ENCODE measurements at places on chromosomes 16 and 17. TPM values are rescaled to one million over a fixed set of nuclear protein-coding genes. Genes with fewer than 3 reads are reported as not detected.

DNA sequence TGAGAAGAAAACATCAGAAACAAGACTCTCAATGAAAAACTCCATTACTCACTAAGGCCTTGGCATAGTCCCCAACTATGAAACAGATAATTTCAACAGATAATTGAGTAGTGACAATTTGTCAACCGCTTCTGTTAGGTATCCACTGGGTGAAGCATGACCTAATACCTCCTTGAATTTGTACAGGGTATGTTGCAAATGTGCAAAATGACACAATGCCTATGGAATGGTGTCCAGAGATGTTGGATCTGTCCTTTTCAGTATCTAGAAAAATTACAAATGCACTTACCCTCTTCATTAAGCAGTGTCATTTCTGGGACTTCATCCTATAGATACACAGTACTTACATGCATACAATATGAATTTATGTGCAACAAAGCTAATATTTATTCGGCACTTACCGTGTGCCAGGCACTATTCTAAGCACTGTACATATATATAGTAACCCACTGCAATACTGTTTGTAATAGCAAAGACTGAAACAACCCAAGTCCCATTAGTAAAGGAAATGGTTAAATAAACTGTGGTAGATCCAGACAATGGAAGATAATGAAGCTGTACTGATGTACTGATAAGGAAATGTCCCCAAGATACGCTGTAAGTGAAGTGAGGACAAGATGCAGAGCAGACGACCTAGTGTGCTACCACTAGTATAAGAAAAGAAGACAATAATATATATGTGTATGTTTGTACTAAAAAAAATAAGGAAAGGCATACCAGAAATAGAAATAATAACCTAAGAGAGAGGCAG is 21.4 kb upstream of the SLC6A4 start:
- DNase-seq, result no peak

- peak; percentile 44 for DNase-seq
These were observed 50.0 kb downstream of the TENT4B start for GRCh38 chr16:50202926-50203624.

- DNase-seq, result no peak
These were observed 676 bp downstream of the CPD start for GRCh38 chr17:30379303-30379902.

DNA sequence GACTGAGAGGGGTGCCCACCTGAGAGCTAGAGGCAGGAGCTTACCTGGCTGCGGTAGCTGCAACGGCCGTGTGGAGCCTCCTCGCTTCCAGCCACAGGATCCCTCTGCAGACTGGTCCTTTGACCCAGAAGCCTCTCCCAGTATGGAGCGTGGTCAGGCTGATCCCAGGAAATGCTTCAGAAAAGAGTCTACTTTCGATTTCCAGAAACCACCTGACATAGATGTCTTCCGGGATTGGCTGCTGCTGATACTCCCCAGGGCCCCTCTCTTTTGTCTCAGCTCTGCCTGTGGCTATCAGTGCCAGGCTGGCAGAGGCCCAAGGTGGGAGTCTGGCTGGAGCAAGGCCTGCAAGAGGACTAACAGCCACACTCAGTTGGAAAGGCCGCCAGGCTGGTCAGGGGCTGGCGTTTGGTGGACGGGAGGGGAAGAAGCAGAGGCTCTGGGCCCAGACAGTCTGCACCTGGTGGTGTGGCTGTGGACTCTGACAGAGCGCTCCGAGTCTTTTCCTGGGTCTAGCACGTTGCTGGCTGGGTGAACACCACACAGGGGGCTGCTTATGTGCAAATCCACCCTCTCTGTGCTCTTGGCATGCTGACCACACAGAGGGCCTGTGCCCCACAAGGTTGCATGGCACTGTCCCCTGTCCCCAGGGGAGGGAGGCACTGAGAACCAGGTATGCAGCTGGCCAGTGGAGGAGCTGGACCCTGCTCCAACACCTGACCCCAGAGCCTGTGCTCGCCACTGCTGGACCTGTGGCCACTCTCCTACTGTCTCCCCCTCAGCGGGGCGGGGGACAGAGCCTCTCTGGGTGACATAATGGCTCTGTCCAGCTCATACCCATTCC is at the start of gene LGALS3BP:
Gene LGALS3BP (minus strand): TSS at position 144 of the 844 bp plus-strand sequence. CDS start 2,732 bp downstream, outside the sequence.
- peak; percentile 71 for DNase-seq

ZACN gene
- 0.10 TPM for total RNA-seq

DNA sequence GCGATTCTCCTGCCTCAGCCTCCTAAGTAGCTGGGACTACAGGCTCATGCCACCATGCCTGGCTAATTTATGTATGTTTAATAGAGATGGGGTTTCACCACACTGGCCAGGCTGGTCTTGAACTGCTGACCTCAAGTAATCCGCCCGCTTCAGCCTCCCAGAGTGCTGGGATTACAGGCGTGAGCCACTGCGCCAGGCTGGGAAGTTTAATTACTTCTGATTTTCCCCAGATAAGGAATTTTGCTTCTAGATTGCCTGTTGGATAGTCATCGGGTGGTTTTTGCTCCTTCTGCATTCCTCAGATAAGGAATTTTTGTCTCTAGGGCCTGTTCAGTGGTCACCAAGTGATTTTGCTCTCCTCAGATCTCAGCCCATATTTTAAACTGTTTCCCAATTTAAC is 112.5 kb downstream of the MAP2K4 start:
- DNase-seq, result no peak

GRCh38 chr17:79830303-79830702 is 8.9 kb downstream of the CBX4 start:
- DNase-seq, result no peak

ODAD4 gene
- total RNA-seq, result 0.46 TPM

MYL4 gene
- not detected for total RNA-seq

UNC13D gene
- 0.57 TPM for total RNA-seq

- no peak for DNase-seq
These were observed 3.8 kb downstream of the HOXB2 start for GRCh38 chr17:48541036-48541576.

DNA sequence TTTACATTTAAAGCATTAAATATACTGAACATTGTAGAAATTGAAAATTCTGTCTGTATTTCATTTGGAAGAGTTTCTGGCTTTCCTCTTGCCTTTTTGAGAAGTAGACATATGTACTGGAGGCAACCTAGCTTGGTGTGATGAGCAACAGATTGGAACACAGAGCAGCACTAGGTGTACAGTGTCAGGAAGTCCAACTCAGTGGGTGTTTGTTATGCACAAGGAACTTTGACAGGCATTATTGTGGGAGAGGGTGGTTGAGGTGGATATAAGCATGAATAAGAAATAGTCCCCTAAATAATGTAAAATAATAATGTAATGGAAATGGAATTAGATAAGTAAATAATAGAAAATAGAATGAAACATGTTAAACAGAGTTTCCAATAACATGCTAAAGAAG is 58.1 kb downstream of the PPM1E start:
- no peak for DNase-seq

DNA sequence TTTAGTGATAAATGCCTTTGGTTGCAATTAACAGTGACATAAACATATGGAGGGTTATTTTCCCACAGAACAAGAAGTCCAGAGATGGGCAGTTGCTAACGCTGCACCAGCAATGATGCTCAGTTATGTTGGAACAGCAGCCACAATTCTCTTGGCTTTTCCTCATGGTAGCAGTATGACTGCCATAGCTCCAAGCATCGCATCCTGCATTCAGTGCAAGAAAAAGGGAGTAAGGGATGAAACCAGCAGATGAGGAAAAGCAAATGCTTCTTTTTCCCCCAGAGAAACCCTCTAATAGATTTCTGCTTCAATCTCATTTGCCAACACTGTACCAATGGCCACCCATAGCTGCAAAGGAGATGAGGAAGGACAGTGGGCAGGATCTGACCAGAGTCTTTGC is 13.0 kb upstream of the ZCCHC14 start:
- DNase-seq, result no peak

HSPB9 gene
- 0.07 TPM for total RNA-seq

DNA sequence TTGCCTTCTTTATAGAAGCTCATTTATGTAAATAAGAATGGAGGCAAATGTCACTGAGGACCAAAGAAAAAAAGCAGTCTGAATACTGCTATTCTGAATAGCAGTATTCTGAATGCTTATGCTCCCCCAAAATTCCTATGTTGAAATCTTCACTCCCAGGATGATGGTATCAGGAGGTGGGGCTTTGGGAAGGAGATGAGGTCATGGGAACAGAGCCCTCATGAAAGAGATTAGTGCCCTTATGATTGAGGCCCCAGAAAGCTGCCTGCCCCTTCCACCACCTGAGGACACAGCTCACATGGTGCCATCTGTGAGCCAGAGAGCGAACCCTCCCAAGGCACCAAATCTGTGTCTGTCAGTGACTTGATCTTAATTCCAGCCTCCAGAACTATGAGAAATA is 28.8 kb downstream of the HEATR6 start:
- DNase-seq, result no peak
